ENCODE measurements at places on chromosomes 16 and 17.

GRCh38 chr16:80909720-80910119, 97.0 kb downstream of the CMC2 start:
- DNase-seq, result no peak

GRCh38 chr17:16085066-16085699, 85.6 kb downstream of the TTC19 start:
- no peak for DNase-seq

DNA sequence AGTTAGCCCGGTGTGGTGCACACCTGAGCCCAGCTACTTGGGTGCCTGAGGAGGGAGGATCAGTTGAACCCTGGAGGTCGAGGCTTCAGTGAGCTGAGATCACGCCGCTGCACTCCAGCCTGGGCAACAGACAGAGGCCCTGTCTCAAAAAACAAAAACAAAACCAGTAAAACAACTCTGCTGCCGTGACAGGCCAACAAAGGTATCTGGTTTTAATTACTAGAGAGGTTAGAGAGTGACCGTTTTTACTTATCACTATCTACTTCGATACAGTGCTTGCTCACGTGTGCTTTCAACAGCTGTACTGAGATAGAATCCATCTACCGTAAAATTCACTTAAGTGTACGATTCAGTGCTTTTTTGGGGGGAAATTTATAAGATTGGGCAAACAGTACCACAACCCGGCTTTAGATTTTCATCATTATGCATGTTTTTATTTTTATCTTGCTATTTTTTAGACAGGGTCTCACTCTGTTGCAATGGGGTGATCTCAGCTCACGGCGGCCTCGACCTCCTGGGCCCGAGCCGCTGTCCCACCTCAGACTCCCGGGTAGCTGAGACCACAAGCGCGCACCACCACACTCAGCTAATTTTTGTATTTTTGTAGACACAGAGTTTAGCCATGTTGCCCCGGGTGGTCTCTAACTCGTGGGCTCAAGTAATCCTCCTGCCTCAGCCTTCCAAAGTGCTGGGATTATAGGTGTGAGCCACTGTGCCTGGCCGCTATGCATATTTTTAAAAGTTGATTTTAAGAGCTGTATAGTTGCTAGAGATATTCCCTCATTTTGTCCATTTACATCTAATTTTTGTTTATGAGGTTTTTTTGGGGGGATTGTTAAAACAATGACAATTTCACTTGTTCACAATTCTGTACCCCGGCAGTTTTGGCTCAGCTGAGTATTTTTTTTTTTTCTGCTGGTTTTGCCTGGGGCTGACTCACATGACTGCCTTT, 30.9 kb downstream of the SERPINF1 start:
- DNase-seq, result no peak

GRCh38 chr17:41420134-41420533, 4.3 kb downstream of the KRT37 start:
- no peak for DNase-seq

DNA sequence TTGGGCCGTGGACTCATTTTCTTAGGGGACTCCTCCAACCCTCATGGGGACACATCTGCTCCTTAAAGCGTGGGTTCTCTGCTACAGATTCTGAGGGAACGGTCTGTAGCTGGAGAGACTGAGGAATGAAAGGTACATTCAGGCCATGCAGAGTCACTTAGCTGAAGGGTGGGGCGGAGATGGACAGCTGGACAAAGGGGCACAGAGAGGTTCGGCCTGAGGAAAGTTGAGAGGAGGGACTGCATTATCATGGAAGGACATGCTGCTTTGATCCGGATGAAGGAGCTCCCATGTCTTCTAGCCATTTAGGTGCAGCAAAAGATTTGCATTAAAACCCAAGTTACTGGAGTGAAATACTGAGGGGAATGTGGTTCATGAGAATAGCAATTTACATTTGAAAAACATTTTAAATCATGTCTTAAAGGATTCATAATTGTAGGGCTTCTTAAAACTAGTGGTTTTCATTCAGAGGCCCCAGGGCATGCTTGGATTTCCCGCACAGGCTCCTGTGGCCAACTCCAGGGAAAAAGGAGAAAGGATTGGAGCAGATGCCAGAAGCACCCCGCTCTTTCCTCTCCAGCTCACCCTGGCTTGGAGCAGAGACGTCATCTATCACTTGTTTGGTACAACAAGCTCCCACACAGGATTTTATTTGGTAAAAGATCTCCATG, 54.2 kb downstream of the CDRT4 start:
- DNase-seq, result no peak

GRCh38 chr16:83458612-83459011, 349.2 kb upstream of the HSBP1 start:
- no peak for DNase-seq

DNA sequence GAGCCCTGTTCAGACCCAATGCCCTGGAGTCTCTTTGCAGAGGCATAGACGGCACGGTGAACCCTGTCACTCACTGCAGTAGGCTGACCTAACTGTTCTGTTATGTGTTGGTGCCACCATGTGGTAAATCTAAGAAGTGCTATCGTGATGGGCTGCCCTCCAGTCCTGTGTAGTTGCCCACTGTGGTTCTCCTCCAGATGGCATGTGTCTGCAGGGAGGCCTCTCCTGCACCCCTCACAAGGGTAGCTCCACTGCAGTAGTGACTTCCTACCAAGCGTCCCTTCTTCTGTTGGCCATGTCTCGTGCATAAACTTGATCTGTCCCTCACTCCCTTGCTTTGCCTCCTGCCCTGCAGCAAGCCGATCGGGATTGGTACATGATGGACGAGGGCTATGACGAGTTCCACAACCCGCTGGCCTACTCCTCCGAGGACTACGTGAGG, 5.8 kb downstream of the DHX38 start:
- DNase-seq, result peak; percentile 36

GRCh38 chr17:72118335-72119076, 2.3 kb upstream of the SOX9 start:
- no peak for DNase-seq

DNA sequence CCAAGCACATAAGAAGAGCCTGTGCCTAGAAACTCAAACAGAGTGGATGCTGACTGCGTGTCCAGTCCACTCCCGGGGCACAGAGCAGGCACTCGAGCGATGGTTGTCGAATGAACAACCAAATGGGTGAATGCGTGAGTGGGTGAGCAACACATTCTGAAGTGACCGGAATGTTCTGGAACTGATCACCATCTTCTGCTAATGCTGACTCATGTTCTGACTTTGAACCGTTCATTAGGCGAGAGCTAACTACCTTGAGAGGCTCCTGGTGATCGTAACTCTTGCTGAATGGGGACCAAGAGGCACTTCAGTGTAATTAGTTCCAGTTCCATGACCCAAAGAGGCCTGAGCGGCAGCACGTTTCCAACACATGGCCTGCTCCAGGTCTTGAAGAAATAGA, 37.9 kb downstream of the IRF8 start:
- DNase-seq, result peak; percentile 27

GRCh38 chr16:84514295-84514873, 9.9 kb upstream of the MEAK7 start:
- no peak for DNase-seq

DNA sequence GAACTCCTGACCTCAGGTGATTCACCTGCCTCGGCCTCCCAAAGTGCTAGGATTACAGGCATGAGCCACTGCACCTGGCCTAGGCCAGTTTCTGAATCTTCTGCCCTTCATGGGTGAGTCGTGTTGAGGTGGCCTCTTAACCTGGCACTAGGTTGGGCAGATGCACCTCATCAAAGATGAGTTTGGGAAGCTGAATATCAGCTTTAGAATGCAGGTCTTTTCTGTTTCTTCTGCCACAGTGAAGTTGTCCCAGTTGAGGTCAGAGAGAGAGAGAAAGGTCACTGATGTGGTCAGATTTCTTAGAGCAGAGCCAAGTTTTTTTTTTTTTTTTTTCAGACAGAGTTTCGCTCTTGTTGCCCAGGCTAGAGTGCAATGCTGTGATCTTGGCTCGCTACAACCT, 111.3 kb upstream of the WSCD1 start:
- DNase-seq, result no peak

DNA sequence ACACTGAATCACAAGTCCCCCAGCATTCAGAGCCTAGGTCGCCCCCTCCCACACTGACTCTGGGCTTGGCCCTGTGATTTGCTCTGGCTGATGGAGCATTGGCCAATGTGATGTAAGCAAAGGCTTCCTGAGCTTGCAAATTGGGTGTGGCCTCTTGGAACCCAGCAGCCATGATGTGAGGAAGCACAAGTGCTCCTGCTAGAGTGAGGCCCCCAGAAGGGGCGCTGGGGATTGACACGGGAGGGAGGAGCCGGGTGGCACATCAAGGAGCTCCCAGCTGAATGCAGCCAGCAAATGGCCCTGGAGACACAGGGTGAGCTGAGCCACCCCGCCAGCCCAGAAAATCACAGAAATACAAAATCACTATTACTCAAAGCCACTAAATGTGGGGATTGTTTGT, 308.5 kb downstream of the C16orf95 start:
- DNase-seq, result no peak

DNA sequence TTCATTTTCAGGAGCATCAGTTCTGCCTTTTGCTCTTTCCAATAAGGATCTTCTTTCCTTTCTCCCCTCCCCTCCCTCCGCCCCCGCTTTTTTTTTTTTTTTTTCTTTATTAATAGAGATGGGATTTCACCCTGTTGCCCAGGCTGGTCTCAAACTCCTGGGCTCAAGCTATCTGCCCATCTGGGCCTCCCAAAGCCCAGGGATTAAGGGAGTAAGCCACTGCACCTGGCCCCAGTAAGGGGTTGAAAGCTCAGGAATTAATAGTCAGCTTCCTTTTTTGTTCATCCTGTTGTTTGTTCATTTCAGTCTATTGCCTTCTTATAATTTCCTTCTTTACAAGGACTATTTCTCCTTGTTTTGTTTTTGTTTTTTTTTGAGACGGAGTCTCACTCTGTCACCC, 7.9 kb upstream of the C17orf58 start:
- no peak for DNase-seq

DNA sequence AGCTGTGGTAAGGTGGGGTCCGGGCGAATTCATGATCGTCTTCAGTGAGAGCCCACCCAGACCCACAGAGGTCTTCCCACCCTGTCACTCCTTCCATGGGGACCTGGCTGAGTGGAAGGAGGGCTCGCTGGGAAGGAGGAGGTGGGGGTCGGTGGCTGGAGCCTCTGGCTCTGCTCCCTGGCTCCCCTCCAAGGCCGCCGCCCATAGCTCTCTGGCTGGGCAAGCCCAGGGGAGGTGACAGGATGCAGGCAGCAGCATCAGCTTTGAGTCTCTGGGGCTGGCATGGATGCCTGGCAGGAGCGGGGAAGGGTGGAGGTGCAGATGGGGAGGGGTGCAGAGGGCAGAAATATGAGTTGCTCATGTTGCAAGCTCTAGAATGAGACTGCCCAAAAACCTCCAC, 147.0 kb downstream of the ENGASE start:
- DNase-seq, result no peak

GRCh38 chr16:10937068-10937859, 5.0 kb downstream of the DEXI start:
- DNase-seq, result no peak

- no peak for DNase-seq
Measured at GRCh38 chr16:12716658-12717057, 87.0 kb downstream of the CPPED1 start.

DNA sequence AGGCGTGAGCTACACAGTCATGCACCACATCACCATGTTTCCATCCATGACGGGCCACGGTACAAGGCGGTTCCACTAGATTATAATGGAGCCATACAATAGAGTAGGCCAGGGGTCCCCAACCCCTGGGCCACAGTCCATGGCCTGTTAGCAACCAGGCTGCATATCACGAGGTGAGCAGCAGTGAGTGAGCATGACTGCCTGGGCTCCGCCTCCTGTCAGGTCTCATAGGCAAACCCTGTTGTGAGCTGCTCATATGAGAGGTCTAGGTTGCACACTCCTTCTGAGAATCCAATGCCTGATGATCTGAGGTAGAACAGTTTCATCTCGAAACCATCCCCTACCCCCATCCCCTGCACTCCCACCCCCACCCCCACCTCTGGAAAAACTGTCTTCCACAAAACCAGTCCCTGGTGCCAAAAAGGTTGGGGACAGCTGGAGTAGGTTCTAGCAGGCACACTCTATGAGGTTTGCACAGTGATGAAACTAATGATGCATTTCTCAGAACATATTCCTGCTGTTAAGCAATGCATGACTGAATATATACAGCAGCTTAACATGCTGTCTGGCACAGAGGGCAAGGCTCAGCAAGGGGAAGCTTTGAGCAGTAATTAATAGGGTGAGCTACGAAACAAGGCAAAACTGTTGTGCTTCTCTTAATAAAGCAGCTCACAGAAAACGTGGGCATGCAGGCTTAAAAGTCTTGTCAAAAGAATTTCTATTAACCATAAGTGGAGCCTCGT, 108.0 kb downstream of the VPS53 start:
- no peak for DNase-seq

DNA sequence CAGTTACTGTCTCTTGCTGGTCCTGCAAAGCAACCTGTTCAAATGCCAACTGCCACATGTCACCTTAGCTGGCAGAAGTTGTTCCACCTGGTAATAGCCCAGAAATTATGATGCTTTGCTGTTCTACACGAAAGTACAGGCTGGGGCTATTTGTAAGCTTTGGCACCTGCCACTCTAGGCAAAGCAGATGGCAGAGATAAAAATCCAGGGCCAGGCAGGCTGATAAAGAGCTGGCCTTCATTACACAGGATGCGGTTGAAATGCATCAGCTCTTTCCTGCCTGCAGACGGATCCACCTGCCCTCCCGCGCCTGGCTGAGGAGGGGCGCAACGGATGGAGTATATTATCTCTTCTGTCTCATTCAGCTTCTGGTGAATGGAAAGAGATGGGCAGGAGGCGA, 29.3 kb upstream of the KDM8 start:
- peak; percentile 41 for DNase-seq

DNA sequence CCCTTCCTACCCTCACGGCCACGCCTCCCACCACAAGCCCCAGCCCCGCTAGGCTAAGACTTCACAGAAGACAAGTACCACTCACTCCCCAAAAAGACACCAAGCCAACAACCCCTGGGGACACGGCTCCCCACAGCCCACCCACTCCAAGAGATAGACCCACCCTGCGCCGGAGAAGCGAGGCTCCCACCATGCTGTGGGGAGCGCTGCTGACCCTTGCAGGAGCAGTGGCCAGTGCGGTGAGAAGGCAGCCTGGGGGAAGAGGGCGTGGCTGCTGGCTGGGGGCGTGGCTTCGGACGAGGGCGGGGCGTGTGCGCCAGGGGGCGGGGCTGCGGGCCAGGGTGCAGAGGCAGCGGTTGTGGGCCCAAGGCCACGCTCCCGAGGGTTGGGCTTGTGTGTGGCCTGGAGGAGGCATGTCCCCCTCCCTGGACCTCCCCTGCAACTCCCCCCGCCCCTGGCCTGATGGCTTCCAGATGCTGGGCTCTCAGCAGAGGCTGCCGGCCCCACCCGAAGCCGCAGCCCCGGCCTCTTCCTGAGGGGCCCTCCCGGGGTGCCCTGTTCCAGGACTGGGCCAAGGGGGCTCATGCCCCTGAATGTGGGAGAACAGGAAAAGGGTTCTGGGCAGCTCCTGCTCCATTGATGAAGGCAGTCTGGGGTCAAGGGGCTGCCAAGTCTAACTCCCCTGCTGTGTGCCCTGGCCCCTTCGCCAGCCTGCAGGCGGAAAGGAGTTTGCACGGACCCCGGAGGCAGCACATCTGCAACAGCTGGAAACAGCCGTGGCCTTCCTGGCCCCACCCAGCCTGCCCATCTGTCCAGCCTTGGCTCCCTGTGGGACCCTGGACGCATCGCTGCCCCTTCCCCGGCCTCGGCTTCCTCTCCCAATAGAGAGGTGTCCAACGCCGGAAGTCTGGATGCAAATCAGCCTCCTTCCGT, 9.1 kb downstream of the TFAP4 start:
- DNase-seq, result no peak

All from activated CD4-positive, alpha-beta T cell treated with anti-CD3 and anti-CD28 coated beads, Interleukin-2, amount 50 U/mL, for 4 hours (primary cell).